Liver (tissue), 10 donors: ENCODE measurements at places on chromosomes 2 and 18. TPM values are rescaled to one million over a fixed set of nuclear protein-coding genes. Genes with fewer than 3 reads are reported as not detected.

Gene ARHGAP15
- total RNA-seq = 14.9 TPM

Gene CROCC2
- total RNA-seq = under 0.01 TPM

Gene NPAS2
- 8.0 TPM for total RNA-seq

Gene ASIC4
- total RNA-seq = 1.5 TPM

Gene TMEM200C
- 0.25 TPM for total RNA-seq

Gene ANKRD29
- 0.50 TPM for total RNA-seq

Gene PKDCC
- total RNA-seq = 24.9 TPM

Gene TSPYL6
- total RNA-seq = not detected

Gene NXPH2
- 0.19 TPM for total RNA-seq
